K562 (cell line): ENCODE measurements at places on chromosomes 7 and 10.

DNA sequence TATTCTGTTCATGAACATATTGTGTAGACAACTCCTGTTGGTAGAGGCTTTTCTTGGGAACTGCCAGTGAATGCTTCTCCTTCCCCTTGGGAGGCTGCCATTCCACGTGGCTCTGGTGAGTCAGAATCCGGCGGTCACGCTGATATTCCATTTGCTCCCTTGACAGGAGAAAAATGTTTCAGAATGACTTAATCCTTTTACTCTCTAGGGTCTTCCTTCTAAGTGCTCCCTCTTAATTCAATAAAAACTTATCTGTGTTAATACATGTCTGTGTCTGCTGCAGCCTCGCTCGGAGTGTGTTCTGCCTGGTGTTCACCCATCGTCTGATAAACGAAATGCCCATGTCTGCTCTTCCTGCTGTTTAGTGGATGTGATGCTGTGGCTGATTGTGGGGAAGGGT, 278.6 kb downstream of the ARHGAP12 start:
- no peak for DNase-seq

DNA sequence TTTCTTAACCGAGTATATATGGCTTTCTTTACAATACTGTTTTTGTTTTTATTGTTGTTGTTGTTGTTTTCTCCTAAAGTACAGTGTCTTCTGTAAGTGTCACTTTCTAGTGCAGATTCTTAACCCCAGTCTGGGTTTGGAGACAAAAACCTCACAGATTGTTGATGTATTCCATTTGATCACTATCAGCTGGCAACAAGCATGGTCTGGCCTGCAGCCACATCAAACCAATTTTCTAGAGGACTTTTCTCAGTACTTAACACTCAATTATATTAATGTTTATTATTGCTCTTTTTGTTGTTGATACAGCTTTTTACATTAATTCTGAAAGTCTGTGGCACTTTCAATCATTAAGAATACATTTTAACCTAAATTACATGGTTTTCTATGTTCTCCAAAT, 17.1 kb downstream of the LRRN3 start:
- DNase-seq, result no peak

- DNase-seq, result no peak
Observed at GRCh38 chr7:106344861-106345260, 60.1 kb upstream of the NAMPT start.

DNA sequence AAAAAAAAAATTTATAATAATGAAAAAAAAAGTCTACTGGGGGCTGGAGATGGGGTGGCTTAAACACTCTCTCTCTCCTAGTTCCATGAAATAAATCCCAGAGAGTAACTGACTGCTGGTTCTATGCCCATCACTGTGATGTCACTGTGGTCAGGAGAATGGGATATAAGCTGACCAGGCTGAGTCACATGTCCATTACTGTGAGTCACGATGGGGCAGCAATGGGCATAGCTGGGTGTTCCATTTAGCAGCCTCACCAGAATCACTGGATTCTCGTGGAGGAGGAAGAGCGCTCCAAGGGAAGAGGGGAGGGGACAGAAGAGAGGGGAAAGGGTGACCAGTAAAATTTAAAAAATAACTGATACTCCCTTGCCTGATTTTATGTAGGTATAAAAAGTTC, 37.1 kb downstream of the MASTL start:
- no peak for DNase-seq

- no peak for DNase-seq
Observed at GRCh38 chr7:142709921-142710320, 39.4 kb upstream of the PRSS1 start.

DNA sequence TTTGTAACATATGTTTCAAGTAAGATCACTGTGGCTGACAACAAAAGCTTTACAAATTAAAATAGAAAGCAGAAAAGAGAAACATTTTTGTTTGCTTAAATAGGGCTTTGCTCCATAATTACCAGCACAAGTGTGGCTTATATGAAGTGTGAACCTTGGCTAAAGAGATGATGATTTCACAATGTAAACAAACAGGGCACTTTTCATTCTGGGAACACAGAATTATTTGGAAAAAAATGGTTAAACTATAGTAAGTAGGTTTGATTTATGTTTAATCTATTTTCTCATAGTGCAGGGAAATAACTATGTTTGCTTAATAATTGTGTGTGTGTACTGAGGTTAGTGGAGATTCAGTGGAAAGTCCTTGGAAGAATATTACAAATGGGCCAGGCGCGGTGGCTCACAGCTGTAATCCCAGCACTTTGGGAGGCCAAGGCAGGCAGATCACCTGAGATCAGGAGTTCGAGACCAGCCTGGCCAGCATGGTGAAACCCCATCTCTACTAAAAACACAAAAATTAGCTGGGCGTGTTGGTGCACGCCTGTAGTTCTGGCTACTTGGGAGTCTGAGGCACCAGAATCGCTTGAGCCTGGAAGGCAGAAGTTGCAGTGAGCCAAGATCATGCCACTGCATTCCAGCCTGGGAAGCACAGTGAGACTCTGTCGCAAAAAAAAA, 19.1 kb upstream of the OTUD1 start:
- DNase-seq, result no peak

DNA sequence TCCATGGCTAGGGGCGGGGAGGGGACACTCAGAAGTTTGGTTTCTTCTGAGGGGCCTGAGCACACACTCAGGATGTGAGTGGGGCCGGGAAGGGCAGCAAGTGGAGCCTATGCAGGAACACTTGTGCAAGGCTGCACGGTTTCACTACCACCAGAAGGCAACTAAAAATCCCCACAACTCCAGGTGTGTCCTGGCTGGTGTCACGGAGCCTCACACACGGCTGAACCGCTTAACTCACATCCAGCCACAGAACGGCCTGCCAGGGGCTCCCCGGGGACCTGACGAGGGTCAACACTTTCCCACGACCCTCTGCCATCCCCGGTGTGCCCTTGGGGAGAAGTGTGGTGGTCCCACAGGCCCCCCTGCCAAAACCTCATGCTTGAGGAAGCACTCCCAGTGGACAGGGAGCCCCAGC, 173.9 kb downstream of the ELFN1 start:
- no peak for DNase-seq

DNA sequence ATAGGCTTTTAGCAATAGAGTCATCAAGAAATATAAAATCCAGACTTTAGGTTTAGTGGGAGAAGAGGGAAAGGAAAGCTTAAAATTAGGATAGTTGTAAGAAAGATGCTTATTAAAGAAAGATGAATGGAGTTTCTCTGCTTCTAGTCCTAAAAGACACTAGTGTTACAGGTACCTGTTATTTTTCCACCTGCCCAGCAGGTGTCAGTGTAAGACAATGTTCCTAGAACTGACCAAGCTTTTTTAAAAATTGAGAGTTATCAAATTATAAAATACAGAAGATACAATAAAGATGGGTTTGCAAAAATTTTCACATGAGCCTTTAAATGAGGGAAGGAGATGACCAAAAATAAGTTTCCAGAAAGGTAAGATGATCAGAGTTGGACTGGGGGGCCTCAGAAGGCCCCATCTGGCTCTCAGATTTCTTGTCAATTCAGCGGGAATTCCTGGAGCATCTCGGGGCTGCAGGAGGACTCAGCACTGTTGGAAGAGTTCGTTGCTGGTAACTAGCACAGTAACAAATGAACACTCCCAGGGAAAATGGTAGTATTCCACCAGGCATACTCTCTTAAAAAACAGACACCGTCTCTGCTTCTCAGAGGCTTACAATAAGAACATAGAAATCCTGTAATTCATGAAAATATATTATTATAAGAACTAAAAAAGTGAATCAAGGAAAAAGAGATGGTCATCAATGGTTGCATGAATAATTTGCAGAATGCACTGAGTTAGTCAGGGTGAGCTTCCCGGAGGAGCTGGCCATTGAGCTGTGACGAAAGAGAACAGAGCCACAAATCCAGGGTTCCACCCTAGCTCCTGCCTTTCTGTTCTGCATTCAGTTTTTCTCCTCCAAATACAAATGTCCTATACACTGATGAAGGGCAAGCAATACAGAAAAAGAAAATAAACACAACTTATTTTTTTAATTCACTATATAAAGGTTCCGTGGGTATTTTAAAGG, 71.8 kb upstream of the PIK3CG start:
- DNase-seq, result peak; percentile 78

DNA sequence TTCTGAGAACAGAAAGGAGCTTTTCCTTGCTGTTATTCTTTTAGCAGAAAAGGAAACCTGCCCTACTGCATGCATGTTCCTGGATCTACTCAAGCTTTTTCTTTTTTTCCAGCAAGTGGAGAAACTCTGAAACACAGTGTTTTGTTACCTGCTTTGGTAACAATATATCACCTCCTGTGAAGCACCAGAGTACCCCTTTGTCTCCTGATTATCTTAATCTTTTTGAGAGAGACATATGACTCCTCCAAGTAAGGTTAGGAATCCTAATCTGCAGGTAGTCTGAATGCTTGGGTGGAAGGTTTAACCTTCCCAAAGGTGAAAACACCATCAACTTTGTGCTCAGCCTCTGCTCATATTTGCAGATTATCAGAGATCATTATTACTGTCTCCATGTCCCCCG, 93.1 kb downstream of the MAPK8 start:
- DNase-seq, result no peak

- DNase-seq, result no peak
Observed at GRCh38 chr10:80463868-80464267, 9.8 kb downstream of the TSPAN14 start.

DNA sequence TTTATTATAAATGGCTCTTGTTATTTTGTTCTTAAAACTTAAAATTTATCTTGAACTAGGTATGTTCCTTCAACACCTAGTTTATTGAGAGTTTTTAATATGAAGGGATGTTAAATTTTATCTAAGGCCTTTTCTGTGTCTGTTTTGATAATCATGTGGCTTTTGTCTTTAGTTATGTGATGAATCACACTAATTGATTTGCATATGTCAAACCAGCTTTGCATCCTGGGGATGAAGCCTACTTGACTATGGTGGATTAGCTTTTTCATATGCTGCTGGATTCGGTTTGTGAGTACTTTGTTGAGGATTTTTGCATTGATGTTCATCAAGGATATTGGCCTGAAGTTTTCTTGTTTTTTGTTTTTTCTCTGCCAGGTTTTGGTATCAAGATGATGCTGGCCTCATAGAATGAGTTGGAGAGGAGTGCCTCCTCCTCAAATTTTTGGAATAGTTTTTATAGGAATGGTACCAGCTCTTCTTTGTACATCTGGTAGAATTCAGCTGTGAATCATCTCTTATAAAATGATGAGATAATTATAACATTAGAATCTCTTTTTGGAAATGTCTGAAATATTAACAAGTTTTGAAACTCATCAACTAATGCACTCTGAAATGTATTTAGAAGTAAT, 78.7 kb upstream of the AGR3 start:
- no peak for DNase-seq

- peak; percentile 47 for DNase-seq
Observed at GRCh38 chr7:129969881-129970446, 17.2 kb upstream of the UBE2H start.

DNA sequence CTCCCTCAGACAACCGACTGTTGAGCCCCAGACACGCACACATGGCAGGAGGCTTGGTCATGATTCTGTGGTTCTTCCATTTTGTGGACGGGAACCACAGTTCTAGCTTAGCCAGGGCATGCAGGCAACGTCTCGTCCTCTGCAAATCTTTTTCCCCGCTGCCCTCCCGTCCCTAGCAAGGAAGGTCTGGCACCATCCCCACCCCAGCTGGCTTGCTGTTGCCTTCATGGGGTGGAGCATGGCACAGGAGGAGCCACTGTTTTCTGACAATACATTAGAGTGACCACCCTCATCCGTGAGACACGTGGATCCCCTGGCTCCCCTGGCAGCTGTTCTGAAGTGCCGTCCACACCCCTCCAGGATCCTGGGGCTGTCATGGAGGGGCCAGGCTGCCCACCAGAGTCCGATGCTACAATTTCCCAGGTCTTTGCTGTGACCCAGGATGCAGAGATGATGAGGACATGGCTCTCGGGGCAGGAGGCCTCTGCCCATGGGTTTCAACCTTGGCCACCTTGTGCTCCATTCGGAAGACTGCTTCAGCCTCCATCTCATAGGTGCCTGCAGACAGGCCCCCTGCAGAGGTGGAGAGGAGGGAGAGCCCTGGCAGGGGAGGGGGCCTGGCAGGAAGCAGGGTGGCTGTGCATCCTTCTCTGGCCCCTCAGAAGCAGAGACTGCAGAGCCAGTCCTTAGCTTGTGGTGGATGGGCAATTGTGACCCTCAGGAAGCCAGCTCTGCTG, 233.6 kb downstream of the GLRX3 start:
- DNase-seq, result no peak

DNA sequence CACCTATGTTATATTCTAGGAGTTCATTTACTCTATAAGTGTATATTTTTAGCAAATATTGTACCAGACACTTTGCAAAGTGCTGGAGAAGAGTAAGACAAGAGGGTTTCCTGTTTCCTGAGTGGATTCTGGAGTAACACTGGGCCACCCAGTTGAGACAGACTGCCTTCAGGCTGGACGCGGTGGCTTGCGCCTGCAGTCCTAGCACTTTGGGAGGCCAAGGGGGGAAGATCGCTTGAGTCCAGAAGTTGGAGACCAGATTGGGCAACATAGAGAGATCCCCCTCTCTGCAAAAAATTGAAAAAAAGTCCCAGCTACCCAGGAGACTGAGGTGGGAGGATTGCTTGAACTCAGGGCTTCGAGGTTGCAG, 772 bp upstream of the ZSCAN25 start:
- DNase-seq, result no peak

GRCh38 chr10:61301575-61301974, 151.6 kb downstream of the TMEM26 start:
- DNase-seq, result no peak

DNA sequence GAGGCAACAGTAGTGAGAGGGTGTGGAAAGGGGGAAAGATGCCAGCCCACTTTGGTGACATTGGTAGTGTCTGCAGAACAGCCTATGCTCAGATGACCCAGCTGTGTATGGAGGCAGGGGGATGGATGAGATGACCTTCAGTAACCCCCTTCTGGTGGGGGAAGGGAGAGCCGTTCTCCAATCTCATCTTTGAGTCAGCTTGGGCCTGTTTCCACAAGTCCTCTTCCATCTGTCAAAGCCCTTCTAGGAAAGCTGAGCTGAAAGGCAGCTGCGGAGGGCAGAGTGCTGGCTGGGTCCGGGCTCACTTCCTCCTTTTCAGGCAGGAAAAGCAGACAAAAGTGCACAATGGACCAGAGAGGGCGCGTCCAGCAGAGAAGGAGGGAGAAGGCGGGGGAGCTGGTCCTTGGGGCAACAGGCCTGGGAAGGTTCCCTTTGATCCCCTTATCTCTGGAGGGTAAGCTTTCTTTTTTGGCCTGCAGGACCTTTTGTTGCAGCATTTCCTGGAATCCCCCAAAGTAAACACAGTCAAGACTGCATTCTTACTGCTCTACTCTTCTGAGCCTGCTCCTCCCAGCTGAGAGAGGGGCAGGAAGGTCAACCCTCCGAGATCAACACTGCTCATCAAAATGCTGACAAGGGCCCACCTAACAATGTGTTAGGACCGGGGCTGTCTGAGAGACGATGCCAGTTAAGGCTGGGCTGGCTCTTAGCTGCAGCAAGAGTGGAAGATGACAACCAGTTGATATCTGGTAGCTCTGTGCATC, 1.2 kb upstream of the LRMDA start:
- DNase-seq, result peak; percentile 67

DNA sequence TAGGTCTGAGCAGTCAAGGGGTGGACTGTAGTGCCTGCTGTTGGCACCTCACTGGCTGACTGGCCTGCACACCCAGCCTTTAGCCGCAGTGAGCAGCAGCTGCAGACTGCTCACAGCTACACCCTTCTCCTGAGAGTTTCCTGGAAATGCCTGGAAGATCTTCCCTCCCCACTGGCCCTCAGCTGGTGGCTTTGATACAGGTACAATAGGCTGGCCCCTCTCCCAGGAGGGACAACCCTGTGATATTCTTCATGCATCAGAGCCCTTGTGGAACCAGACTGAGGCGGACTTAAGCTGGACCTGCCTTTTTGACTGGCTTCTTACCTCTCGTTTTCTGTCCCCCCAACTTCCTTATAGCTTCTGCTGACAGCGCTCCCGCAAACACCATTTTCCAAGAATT, 6.4 kb downstream of the GCK start:
- DNase-seq, result no peak
